HTR-8/SVneo (cell line): ENCODE measurements at places on chromosomes 6 and 20.

GRCh38 chr6:112289038-112289566 is 34.7 kb upstream of the LAMA4 start:
- DNase-seq: no peak

DNA sequence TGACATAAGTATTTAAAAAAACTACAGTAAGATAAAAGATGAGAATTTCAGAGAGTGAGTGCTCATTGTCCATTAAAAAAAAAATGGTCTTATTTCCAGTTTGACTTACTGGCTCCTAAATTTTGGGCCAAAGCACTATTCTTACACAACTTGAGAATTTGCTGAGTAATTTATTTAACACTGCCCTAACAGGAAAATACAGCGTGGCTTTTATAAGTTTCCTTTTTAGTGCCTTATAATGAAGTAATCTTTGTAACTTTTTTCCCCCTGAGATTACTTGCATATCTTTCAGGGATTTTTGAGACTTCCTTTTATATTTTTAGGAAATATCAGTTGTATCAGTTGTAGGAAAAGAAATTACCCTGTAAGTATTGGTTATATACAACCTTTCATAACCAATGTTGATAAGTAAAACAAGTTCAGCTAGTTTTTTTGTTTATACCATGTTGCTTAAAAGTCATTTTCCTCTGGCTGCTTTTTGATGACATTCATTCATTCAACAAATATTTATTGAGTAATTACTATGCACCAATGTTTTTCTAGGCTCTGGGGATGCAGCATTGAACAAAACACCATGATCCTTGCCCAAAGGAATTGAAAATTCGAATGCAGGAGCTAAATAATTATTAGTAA is 106.4 kb upstream of the SGK1 start:
- no peak for DNase-seq

GRCh38 chr20:33539129-33539528 is 49.2 kb downstream of the CBFA2T2 start:
- no peak for DNase-seq

DNA sequence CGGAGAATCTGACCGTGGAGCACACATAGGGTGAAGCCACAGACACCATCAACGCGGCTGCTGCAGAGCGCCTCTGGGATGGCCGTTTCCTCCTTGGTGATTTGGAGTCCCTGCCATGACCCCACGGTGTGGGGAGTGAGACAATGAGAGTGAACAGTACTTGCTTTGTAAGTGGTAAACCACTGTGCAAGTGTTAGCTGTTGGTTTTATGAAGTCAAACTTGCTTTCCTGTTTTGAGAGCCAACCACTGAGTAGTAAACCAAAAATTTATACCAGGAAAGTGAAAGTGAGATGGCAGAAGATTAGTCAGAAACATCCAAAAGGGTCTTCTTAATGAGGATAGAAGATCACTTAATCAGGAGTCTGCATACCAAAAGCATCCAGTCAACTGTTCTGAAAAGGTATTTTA is 160.7 kb downstream of the FOXC1 start:
- DNase-seq: no peak

DNA sequence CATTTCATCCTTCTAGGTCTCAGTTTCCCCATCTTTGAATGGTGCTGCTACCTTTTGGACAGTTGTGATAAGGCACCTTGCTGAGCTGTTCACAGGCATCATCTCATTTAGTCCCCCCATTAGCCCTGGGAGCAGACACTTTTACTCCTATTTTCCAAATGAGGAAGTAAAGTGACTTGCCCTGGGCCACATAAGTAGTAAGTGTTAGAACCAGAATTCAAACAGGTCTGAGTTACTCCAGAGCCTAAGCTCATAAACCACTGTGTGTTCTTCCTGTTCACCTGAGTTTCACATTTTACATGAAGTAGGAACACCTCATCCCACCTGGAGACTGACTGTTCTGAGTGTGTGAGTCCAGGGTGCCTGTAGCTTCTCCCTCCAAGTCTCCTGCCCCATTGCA is 43.5 kb upstream of the EPB41L1 start:
- DNase-seq: no peak

DNA sequence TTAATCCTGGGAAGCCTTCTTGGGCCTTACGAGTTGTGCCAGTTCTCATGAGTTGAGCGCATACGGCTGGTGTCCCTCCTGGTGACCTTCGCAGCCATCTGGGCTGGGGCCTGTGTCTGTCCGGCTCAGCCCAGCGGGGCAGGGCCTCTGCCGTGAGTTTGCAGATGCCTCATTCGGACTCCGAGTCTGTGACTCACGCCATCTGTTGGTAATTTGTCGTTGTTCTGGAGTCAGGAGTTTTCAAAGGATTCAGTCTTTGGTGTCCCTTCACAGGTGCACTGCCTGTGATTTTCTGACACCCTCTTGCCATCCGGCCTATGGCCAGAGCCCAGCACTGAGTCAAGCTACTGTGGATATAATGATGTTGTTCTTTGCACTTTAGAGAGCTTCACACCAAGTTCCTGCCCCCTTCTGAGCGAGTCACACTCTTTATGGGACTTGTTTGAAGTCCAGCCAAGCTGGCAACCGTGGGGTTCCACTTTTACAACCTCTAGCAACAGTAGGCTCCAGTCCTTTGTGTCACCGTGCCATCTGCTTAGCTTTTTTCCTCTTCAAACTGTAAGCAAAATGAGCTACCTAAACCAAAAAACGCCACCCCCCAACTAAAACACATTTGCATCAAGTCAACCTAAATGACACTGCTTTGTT is 175.6 kb downstream of the AIG1 start:
- no peak for DNase-seq

GRCh38 chr6:152151920-152152319 is 344.4 kb downstream of the ESR1 start:
- no peak for DNase-seq
